ENCODE measurements at places on chromosomes 7 and 10.

DNA sequence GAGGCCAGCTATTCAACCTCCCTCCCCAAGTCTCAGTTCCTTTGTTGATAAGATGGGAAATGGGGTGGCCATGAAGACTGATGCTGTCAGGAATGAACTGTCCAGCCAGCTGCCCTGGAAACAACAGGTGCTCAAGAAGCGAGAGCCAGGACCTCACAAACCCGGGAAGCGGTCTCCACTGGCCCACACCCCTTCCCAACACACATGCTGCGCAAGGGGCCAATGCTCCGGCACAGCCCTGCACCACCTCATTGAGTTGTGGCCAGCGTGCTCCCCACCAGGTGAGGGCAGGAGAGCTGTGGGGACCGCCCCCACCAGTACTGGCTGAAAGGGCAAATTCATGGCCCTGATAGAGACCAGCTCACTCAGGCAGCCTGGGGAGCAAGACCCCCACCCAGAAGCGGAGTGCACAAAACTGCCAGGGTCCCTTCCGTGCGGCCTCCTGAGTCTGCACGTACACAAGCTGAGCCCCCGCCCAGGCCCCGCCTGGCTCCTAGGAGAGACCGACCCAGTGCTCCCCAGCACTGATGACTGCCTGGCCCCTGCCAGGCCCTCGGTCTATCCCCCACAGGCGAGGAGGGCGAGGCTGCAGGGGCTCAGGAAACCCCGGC is 216.6 kb downstream of the MAD1L1 start:
- no peak for DNase-seq

DNA sequence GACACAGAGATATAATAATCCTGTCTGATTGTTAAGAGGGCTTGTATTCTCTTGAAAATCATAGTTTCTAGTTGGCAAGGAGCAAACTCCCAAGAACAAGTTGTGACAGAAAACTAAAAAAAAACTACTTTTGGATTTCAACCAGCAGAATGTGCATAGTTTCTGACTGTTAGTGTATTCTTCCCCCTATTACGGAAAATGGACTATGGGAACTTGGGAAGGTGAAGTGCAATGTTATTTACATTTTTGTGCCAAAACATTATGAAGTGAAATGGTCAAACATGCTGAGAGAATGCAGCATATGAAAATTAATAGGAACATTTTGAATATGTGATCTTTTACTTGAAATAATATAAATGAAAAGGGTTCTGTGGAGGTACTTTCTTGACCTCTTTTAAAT is 660.8 kb downstream of the SUGCT start:
- DNase-seq = no peak

GRCh38 chr7:74083928-74084721 is 521 bp downstream of the LIMK1 start:
- DNase-seq = peak; percentile 48

DNA sequence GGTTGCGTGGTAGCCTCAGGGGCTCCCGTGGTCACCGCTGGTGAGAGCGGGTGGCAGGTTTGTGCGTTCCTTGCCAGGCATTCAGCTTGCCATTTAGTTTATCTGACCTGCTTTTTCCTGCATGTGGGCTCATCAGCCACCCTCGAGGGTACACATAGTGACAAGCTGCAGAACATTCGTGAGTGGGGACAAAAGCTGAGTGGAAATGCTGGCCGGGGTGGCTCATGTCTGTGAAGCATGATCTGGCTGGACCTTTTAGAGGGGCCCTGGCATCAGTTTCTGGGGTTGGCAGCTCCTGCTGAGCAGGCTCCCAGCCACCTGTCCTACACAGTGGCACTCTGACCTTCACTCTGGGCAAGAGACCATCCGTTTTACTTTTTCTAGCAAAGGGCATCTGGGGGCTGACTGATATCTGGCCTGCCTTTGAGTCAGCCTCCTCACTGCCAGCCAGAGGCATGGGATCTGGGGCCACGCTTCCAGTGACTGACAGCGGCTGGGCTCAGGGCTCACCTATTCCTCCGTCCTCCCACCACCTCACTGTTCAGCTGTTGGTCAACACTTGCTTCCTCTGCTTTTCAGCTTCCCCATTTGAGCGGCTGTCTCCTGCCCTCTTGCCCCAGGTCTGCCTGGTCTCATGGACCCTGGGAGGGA is 75.0 kb downstream of the LANCL2 start:
- DNase-seq = no peak

- DNase-seq = no peak
Observed at GRCh38 chr10:15796762-15797161, 63.5 kb downstream of the MINDY3 start.

DNA sequence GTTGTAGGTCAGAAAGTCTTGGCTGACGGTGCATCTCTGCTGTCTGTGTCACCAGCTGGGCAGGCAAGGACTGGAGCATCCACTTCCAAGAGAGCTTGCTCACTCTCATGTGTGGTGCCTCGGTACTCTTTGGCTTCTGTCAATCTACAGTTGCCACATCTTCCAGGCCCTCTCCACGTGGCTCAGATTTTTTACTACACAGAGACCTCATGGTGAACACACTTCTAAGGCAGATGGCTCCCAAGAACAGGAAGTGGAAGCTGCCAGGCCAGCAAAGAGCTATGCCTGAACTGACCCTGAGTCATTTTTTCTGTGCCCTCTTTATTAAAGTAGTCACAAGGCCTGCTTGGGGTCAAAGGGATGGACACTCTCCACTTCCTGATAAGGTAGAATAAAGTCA is 351.5 kb upstream of the AUTS2 start:
- DNase-seq = no peak

DNA sequence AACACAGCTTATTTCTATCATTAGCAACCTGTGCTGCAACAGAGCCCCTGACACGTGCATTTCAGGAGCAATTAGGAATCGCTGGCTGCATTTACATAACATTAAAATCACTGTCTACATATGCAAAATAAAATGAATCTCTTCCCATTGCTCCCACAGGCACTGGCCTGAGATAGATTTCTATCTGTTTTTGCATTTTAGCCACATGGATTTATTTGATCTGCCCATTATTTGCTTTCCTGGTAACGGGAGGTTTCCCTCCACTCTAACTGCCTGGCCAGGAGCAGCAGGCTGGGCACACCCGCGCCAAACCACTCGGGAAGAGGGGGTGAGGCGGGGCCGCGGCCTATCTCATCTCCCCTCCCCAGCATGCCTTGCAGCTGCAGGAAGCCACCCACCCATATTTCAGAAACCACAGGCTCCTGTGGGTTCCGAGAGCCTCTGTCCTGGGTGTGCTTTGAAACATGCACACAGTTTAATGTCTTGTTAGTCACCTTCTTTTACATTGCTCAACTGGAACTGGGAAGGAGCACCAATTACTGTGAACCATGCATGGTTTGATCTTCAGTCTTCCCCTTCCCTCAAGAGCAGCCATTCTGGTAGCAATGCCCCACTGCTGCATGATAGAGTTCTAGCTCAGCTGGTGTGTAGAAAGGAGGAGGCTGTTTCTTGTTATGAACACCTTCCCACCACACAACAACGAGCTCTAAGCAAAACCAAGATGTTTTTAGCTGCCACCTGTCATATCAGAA is 37.7 kb upstream of the IKZF1 start:
- no peak for DNase-seq

DNA sequence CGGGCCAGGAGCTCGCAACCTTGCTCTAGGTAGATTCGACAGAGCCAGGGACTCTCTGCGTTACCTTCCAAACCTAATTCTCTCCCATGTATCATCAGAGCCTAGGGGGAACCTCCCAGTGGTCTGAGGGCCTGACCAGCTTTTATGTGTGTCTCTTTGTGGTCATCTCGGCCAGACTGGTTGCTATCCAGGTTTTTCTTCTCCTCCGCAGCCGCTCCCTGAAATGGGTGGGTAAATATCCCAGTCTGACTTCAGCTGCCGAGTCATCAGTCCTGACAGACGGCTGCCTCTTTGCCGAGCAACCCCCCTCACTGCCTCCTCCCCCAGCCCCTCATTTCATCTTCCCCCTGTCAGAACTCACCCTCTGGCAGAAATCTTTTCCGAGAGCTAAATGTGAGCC is 578.1 kb downstream of the LRMDA start:
- no peak for DNase-seq

DNA sequence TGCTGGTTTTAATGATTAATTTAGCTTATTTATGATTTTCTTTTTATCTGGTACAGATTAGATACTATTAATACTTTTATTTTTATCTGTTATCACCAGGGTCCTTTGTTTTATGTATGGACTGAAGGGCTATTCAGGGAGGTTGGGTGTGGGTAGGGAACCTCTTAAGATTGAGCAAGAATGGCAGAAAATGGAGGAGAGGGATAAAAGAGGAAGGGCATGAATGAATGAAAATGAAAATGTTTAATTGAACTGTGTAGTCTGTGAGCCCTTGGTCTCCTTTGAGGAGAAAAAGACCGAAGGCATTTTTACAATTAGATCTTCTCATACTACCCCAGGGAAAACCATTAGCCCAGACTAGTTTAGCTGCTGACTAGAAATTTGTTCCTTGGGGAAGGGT is 93.1 kb downstream of the CDK14 start:
- no peak for DNase-seq

- DNase-seq = peak; percentile 73
Observed at GRCh38 chr7:123154231-123154860, 45.4 kb downstream of the SLC13A1 start.

DNA sequence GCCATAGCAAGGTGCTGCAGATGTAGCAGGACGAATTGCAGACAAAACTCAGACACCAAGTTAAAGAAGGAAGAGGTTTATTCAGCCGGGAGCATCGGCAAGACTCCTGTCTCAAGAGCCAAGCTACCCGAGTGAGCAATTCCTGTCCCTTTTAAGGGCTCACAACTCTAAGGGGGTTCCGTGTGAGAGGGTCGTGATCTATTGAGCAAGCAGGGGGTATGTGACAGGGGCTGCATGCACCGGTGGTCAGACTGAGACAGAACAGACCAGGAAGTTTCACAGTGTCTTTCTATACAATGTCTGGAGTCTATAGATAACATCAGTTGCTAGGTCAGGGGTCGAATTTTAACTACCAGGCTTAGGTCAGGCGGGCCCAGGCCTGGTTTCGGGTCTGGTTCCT is 222.0 kb upstream of the C7orf33 start:
- no peak for DNase-seq

- no peak for DNase-seq
Observed at GRCh38 chr10:125200396-125200795, 40.0 kb upstream of the CTBP2 start.

- DNase-seq = no peak
Observed at GRCh38 chr7:68524126-68524525, 1074.1 kb upstream of the AUTS2 start.

DNA sequence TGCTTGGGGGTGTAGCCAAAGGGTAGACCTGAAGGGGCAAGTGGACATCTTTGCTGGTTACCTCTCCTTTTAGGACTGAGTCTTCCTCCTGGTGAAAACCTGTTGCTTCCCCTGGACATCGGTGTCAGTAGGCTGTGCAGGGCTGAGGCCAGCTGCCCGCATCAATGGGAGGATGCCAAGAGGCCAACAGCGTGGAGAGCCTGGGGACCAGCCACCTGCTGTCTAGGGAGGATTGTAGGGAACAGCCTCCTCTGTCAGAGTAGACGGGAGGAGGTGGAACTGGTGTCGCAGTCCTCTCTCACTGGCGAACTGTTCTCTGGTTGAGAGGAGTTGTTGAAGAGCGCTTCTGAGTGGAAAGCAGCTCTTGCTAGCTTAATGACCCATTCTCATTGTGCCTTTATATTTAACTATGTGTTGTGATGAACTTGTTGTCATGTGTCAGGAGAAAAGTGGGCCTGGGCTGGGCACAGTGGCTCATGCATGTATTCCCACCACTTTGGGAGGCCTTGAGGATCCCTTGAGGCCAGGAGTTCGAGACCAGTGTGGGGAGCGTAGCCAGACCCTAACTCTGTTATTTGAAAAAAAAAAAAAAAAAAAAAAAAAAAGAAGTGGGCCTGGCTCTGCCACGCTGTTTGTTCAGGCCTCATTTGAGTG is 1.8 kb downstream of the SUFU start:
- DNase-seq = no peak

- DNase-seq = no peak
Observed at GRCh38 chr7:139948167-139948566, 114.6 kb downstream of the PARP12 start.

GRCh38 chr7:99617192-99617781 is 541 bp downstream of the ZSCAN25 start:
- no peak for DNase-seq

DNA sequence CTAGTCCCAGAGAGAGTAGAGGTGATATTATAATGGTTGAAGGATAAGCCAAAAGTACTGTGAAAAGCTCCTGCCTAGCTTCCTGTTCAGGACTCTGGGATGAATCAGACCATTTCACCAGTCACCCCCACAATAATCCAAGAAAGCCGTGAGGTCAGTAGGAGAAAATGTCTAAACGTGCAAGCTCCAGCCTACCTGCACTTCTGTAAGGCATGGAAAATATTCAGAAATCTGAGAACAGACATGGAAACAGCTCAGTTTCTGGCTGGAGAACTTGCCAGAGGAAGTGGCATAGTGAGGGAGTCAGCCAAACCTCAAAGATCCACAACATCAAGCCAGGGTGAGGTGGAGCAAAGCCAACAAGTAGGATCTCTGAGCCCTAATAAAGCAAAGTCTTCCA is 58.2 kb downstream of the ELAPOR2 start:
- DNase-seq = no peak

GRCh38 chr7:108427766-108428165 is 28.5 kb downstream of the NRCAM start:
- no peak for DNase-seq

DNA sequence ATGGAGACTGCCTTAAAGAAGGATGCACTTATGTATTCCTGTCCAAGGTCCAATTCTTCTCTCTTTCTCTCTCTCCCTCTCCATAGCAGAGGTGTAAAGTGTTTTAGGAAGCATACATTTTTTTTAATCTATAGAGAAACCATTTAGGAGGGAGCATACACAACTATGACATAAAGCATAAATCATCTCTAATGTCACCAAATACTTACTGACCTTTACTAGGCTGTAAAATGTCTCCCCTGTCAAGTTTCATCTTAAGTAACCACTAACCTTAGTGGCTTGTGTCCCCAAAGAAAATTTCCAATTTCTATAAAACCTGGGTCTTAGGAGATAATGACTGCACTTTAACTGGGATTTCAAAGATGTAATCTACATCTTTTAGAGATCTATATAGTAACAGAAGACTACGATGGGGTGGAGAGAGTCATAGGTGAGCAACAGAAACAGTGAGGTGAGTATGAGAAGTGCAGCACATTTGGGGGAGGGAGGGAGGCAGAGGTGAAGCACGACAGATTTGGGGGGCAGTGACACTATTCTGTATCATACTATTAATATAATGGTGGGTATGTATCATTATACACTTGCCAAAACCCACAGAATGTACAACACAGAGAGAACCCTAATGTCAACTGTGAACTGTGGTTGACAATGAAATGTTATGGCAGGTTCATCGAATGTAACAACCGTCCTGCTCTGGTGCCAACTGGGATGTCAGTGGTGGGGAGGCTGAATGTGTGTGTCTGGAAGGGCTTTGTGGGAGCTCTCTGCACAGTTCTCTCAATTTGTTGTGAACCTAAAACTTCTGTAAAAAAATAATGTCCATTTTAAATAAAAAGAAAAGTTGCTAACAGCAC is 79.5 kb downstream of the PIP4K2A start:
- no peak for DNase-seq

- DNase-seq = no peak
Observed at GRCh38 chr7:85587785-85588184, 400.9 kb upstream of the SEMA3D start.

Measured in uterus (tissue), 4 donors.